BJ (cell line): ENCODE measurements at places on chromosomes 5 and 9.

- no peak for DNase-seq
Measured at GRCh38 chr5:42924686-42925085, 113.0 kb upstream of the SELENOP start.

- peak; percentile 27 for DNase-seq
Measured at GRCh38 chr5:83107692-83108420, 30.5 kb downstream of the XRCC4 start.

- no peak for DNase-seq
Measured at GRCh38 chr5:72767289-72768010, 49.0 kb upstream of the TNPO1 start.

GRCh38 chr5:94467346-94467953, 151.0 kb downstream of the KIAA0825 start:
- DNase-seq, result no peak

GRCh38 chr5:179142434-179143198, 82.4 kb downstream of the ZNF354C start:
- peak; percentile 44 for DNase-seq

DNA sequence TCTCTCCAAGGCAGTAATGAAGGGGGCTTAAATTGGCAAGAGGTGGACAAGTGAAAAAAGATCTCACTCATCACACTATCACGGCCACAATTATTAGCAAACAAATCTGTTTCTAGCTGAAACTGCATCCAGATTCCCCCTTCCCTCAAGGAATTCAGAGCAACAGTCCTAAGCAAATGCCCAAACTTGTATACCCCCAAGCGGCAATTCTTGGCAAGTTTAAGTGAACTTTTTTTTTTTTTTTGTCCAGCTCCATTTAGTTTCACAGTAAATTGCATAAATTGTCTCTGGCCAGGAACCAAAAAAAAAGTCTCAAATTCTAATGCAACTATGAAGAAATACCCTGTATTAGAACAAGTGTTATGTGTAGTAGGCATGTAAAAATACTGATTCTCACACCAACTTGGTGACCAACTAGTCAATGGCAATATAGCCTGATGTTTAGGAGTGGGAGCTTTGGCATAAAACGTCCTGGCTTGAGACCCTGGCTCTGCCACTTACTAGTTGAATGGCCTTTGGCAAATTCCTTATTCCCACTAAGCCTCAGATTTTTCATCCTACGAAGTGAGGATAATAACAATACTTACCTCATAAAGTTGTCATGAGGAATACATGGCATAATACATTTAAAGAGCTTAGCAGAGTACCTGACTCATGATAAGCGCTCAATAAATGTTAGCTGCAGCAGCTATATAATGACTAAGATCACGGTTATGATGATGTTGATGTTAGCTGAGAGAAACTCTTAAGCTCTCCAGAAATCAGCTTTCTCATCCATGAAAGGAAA, 193.2 kb downstream of the ADAMTSL1 start:
- DNase-seq, result no peak

GRCh38 chr5:98492258-98492657, 281.2 kb upstream of the RGMB start:
- DNase-seq, result no peak

GRCh38 chr5:109688630-109688969, 1.1 kb upstream of the MAN2A1 start:
- no peak for DNase-seq

DNA sequence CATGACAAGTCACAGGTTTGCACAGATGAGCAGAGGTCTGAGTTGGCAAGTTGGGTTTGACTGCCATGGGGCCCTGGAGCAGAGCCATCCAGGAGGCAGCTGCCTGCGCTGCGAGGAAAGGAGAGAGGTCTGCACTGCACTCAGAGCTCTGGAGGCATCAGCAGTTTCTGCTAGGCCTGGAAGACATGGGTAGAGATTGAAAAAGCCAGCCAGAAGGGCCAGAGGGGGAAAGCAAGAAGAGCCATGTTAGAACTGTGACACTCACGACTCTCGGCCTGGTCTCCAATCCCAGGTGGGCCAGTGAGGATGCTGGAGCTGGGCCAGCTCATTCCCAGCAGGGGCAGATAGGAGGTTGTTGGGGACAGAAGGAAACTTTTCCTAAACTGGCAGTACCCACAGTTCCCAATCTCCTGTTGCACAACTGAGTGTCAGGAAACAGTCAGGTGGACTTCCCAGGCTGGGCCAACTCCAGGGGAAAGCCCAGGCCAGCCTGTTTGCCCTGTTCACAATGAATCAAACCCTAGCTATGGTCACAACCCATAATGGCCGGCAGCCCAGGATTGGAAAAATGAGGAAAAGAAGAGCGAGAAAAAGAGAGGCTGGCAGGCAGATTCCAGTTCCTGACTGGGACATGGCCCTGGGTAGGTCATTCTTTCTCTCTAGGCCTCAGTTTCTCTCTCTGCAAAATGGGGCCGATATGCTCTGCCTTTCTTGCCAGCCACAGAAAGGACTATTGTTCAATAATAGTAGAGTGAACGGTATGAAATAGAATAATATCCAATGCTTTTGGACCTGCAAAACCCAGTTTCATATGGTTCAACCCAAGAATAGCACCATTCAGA, 7.8 kb upstream of the ORM1 start:
- no peak for DNase-seq

DNA sequence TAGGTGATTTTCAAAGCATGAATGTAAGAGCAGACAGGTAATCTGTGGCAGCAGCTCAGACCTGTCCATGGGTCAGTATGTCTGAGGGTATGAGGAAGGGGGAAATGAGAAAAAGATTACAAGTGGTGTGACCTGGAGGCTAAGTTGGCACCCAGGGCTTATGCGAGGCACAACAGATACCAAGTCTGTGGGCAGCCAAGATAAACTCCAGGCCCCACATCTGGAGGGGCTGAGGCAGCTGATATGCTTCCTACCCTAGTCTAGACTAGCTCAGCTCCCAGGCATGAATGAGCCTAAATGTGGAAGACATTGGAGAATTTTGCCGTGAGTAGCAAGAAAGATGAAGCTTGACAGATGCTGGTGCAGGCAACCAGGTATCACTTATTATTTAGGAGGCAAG, 151.7 kb downstream of the PIK3R1 start:
- no peak for DNase-seq

DNA sequence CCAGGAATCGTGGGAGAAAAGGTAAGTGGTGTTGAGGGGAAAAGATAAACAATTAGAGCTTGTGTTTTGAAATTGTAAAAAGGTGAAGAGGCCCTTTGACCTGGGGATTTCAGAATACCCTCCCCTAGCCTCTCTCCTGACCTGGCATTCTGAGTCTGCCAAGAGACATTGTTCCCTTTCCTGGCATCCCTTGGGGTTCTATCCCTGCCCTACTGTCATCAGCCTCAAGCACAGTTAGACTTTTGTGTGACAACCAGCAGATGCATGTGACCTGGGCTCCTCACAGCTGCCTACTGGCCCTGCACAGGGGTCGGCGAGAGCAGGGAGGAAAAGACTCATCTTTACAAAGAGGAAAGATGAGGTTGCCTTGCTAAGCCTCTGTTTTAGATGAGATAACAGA, 72.2 kb upstream of the ORM1 start:
- no peak for DNase-seq

GRCh38 chr5:40834391-40834848, 602 bp downstream of the RPL37 start:
- no peak for DNase-seq

GRCh38 chr5:1421521-1422341, 23.5 kb downstream of the SLC6A3 start:
- DNase-seq, result no peak

DNA sequence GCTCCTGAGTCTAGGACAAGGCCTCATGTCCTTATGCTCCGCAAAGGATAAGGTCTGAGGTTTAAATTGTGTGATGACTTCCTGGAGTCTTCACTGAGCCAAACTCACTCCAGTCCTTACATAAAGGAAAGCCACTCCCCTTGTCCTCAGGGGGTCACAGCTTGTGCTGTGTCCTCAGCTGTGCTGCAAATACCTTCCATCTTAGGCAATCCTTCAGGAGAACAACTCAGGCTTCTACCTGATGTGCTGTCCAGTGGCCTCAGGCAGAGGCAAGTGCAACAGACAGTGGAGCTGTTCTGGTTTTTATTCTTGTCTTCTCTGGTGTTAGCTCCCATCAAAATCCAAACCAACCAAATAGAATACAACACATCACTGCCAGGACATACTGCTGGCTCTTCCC, 151.5 kb downstream of the TAF11L14 start:
- DNase-seq, result no peak

DNA sequence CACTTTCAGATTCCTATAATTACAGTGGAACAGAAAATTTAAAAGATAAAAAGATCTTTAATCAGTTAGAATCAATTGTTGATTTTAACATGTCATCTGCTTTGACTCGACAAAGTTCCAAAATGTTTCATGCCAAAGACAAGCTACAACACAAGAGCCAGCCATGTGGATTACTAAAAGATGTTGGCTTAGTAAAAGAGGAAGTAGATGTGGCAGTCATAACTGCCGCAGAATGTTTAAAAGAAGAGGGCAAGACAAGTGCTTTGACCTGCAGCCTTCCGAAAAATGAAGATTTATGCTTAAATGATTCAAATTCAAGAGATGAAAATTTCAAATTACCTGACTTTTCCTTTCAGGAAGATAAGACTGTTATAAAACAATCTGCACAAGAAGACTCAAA, 29.5 kb downstream of the ZFYVE16 start:
- DNase-seq, result no peak

- no peak for DNase-seq
Measured at GRCh38 chr5:150172145-150172544, 5.6 kb downstream of the CDX1 start.

DNA sequence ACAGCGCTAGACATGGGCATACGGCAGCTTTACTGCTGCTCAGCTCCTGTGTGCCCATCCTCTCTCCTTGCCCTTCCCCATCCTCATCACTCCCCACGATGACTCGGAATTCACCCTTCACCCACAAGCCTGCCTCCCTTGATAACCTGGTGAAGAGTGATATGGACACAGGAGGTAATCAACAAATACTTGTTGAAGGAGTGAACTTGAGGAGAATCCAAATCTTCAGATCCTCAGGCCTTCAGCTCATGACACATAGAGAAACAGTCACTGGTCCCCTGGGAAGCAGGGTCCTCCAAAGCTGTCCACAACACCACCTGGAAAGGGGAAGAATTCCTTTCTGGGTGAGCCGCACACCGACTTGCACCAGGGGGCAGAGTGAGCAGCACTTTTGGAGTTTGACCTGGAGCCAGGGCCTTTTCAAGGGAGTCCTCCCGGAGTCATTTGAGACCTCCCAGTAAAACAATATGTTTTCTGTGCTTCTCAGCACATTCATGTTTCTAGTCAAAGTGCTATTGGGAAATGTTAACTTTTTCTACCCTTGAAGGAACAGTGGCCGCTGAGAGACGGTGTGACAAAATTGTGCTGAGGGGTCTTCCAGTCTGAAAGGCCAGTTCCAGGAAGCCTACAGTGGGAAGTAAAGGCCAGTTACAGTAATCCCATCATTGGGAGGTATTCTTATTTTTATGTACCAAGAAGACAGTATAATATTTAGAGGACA, 332.3 kb downstream of the CWC27 start:
- DNase-seq, result peak; percentile 11

- DNase-seq, result no peak
Measured at GRCh38 chr5:159359408-159359807, 29.1 kb upstream of the IL12B start.
